HFFc6 (cell line): ENCODE measurements at places on chromosomes 2 and 18.

DNA sequence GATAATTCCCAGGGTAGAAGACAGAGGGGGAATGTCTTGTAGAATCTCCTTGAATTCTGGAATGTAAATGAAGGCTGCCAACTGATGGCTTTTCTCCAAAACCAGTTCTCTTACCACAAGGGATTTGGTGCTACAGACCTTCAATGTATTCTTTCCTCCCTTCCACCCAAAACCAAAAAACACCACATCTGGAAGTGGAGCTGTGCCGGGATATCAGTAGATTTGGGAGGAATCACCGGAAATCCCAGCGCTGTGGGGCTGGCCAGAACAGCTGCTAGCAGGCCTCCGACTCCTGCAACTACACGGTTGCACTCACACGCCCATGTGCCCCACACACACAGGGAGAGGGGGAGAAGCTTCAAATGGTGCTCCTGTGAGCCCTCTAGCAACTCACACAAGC is 45.7 kb downstream of the RPL31 start:
- no peak for DNase-seq

DNA sequence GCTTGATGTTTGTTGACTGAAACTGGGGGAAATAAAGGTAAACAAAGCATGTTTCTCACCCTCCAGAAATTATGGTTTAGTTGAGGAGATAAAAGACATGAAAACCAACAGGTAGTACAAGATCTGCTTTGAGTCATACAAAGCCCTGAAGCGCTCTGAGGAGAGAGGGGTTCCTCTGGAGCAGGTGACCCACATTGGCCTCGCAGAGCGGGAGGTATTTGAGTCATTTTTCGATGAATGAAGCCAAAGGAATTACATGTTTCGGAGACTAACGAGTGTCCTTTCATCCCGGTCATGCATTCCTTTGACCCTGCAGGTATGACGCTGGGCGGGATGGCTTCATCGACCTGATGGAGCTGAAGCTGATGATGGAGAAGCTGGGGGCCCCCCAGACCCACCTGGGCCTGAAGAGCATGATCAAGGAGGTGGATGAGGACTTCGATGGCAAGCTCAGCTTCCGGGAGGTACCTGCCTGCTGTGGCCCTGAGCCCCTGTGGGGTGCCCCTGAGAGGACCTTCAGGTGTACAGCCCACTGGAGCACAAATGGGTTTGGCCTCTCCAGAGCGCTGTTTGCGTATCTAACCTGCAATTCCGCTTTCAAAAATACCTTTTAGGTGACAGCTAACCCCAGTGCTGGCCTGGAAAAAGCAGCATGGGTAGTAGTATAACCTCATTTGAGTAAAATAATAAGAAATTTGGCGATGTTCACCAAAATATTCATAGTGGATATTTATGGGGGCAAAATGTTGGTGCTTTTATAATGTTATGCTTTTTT is 29.3 kb downstream of the EFHD1 start:
- no peak for DNase-seq

- DNase-seq: peak; percentile 56
These were observed 286.2 kb upstream of the EPAS1 start for GRCh38 chr2:46010925-46011490.

- no peak for DNase-seq
These were observed 241.8 kb downstream of the AFF3 start for GRCh38 chr2:99900556-99900955.

- DNase-seq: no peak
These were observed 15.6 kb upstream of the PPP1CB start for GRCh38 chr2:28736034-28736433.

DNA sequence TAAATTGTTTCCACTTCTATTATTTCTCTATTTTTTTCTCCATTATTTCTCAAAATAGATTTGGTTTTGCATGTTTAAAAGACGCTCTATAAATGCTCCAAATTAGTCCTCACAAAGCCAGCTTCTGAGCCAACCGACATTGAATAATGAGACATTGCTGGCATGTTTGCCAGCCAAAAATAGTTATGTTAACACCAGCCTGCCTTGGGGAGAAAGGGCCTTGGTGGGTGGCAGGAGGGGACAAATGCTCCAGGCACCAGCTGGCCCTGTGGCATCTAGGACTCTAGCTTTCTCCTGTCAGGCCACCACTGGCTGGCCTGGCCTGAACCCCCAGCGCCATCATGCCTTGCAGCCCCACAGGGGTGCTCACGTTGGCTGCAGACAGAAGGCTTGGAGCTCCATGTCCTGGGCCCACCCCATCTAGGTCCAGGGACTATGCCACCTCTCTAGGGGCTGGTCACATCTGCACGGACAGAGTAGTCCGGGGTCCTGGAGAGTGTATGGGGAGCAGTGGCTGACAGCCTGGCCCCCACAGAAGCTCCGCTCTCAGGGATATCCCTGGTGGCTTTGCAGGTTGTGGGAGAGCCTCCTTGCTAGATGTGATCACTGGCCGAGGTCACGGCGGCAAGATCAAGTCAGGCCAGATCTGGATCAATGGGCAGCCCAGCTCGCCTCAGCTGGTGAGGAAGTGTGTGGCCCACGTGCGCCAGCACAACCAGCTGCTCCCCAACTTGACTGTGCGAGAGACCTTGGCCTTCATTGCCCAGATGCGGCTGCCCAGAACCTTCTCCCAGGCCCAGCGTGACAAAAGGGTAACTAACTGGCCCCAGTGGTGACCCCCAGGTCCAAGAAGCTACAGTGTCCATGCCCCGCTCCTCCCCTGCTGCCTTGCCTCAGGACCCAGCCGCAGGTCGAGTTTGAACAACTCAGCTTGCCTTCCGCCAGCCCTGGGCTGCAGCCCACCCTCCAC is 12.5 kb downstream of the ABCG8 start:
- no peak for DNase-seq

GRCh38 chr2:121776361-121776760 is 20.9 kb downstream of the TSN start:
- DNase-seq: no peak

DNA sequence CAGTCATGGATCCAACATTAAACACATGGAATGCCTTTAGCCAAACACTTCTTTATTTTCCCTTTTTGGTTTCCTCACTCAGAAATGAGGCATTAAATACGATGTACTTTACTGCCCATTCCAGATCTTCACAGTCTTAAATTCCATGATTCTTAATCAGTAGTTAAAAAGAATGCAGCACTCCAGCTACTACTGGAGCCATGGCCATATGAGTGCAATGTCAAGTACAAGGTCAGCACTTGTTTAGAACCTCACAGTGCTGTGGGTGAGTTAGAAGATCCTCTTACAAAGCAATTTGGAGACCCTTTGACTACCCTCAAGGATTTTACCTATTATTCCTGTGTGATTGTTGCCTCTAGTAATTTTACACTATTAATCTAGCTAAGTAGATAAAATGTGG is 550.3 kb upstream of the LRRTM1 start:
- DNase-seq: no peak

DNA sequence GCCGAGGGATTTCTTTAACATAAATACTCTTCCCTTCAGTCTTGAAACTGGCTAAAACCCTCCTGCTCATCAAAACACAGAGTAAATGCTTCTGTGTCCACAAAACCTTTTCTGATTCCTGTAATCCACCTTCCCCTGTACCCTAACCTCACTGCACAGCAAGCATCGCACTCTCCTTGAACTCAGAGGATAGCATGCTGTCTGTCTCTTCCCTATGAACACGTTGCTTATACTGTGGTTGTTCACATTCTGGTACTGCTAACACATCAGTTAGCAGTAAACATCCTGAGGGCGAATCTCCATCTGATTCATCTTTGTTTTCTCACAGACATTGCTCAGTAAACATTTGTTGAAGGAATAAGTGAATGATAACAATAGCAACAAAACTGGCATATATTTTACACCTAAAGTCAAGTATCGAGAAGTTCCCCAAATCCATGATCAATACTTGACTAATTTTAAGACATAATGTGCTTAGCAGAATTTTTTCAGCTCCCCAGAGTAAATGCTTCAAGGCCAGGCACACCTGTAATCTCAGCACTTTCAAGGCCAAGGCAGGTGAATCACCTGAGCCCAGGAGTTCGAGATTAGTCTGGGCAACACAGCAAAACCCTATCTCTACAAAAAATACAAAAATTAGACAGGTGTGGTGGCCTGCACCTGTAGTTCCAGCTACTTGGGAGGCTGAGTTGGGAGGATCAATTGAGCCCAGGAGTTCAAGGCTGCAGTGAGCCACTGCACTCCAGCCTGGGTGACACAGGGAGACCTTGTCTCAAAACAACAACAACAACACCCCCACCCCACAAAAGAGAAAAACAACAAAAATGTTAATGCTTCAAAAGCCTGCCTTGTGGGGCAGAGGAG is 45.6 kb upstream of the LPIN2 start:
- DNase-seq: no peak

GRCh38 chr2:236546561-236547002 is 23.0 kb upstream of the ACKR3 start:
- DNase-seq: no peak

DNA sequence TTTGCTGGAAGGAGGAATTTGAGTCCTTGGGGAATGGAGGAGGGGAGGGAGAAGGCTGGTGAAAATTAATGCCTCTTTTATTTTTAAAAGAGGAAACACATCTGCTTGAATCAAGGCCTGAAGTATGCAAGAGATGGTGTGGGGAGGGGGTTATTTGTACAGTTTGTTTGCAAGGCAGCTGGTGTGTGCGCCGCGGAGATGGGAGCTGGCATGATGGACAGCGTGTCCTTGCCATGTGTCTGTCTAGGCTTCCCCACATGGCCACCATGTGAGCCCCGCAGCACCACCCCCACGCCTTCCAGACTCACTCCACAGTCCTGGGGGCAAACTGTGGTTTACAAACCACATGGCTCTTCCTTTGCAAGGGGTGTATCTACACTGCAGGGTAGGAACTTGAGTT is 154.8 kb upstream of the APCDD1 start:
- no peak for DNase-seq

DNA sequence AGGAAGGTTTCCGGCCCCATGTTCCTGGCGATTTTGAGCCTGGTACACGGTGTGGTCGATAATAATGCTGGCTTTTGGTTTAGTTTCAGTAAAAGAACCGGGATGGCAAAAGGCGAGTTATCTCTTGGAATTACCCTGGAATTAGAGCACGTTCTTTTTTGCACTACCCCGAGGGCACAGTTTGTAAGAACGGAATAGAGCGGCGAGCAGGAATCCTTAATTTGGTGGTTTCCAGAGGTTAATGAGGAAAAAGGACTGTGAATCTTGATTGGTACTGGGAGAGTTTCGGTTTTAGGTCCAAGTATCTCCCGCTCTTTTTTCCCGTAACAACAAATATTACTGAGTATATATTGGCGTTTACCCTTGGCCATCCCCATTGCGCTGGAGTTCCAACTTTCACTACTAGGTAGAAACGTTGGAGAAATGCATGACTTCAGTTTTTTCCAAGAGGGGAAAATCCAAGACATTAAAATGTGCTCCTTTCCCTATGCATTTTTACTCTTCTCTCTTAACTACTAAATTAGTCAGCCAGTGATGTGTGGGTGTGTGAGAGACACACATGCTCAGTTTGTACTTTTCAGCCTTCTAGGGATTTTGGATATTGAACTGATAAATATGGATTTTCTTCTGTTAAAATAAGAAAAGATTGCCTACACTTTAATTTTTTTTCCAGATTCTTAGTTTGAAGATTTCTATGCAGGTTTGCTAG is 160.8 kb downstream of the AGPS start:
- DNase-seq: peak; percentile 26

- no peak for DNase-seq
These were observed 694.6 kb downstream of the EPHA4 start for GRCh38 chr2:220877491-220877890.

GRCh38 chr18:61748004-61748403 is 144.8 kb downstream of the RNF152 start:
- no peak for DNase-seq

DNA sequence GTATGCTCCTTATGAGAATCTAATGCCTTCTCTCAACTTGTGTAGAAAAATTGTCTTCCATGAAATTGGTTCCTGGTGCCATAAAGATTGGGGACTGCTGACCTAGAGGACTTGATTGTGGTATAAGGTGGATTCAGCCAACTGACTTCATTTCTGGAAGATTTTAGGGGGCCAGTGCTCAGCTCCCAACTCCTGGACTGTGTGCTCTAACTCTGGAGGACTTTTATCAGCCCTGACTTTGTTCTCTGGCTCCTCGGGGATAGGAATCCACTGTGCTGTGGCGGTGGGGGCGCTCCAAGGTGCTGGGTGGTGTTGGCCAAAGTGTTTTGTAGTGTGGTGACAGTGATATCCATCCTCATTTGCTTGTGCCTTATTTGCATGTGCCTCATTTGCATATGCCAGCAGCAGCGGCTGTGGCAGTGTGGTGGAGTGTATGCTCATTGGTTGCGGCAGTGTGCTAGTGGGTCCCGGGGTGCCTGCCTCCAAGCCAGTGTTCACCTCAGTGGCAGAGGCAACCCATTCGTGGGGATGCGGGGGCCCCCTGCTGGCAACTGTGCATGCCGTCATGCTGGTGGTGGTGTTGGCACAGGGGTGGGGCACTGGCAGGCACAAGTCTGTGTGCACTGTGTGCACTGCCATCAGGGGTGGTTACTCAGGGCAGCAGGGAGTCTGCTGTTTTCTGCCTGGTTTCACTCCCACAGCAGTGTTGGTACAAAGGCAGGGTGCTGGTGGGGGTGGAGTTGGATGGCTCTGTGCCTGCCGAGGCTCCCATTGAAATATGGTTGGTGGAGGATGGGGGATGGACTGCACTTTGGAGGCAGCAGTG is 19.6 kb downstream of the EHBP1 start:
- no peak for DNase-seq

GRCh38 chr18:61569176-61569892 is 236.1 kb downstream of the CDH20 start:
- peak; percentile 60 for DNase-seq

- no peak for DNase-seq
These were observed 83.7 kb upstream of the UBXN4 start for GRCh38 chr2:135657806-135658582.

- DNase-seq: peak; percentile 67
These were observed 4.3 kb downstream of the SEPTIN10 start for GRCh38 chr2:109609352-109610024.

DNA sequence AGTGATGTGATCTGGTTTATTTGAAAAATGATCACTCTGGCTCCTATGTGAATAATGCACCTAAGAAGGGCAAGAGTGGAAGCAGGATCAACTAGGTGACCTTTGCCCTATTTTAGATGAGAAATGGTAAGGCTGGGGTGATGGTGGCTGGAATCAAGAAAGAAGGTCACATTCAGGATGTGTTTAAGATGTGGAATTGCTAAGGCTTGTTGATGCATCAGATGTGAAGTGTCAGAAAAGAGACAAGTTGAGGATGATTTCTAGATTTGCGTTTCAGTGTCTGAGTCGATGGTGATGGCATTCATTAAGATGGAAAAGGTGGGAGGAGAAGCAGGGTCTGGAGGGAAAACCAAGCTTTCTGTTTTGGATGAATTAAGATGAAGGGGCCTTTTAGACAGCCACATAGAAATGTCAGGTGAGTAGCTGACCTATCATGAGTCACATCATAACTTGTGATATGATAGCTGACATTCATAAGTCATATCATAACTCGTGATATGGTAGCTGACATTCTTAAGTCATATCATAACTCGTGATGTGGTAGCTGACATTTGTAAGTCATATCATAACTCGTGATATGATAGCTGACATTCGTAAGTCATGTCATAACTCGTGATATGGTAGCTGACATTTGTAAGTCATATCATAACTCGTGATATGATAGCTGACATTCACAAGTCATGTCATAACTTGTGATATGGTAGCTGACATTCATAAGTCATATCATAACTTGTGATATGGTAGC is 101.2 kb upstream of the SEC11C start:
- no peak for DNase-seq

GRCh38 chr18:33744032-33744697 is 166.1 kb downstream of the ASXL3 start:
- no peak for DNase-seq
